ENCODE measurements at places on chromosomes 11 and 22. TPM values are rescaled to one million over a fixed set of nuclear protein-coding genes. Genes with fewer than 3 reads are reported as not detected.

The PTPMT1 gene
- 44.7 TPM for total RNA-seq

The CD3D gene
- total RNA-seq, result 541 TPM

The CAPN5 gene
- 1.0 TPM for total RNA-seq

DNA sequence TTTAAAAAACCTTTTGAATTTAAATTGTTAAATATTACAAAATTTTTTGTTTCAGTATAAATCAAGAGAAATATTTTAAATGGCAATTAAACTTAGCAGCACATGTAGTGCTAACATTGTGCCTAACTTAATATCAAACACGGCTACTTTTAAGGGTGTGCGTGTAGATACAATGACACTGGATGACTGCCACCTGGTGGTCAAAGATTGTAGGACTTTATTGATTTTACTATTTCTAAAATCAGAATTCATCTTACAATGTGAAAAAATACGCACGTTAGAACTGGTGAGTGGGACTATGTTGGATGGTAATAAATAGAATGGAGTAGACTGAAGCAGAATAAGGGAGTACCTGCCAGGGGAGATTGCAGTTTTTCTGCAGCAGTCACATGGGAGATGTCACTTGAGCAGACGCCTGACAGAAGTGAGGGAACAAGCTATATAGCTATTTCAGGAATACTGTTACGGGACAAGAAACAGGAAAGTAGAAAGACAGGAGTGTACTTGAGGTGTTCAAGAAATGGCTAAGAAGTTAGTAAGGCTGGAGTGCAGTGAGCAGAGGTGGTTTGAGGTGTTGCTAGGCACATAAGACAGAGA lies 52.9 kb downstream of the UVRAG start:
- peaks cover 2% of the 10 kb centered on the region for H3K36me3 ChIP-seq
- peak; percentile 65 for DNase-seq
- H3K27ac ChIP-seq, result no peak overlapping the region
- no peak overlapping the region for H3K4me3 ChIP-seq

DNA sequence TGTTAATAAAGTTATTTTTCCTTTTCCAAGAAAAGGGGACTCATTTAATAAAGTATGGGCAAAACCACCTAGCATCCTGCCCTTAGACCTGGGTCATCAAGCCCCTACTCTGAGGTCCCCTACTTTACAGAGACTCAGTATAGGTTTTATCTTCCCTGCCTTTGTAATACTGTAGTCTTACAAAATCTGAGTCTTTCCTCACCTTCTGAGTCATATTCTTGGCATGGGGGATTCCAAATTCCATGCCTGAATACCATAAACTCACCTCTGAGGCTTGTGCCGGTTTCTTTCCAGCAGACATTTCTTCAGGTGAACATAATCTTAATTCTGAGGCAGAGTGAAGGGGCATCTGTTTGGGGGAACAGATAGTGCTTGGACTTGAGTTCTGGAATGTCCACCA lies 282.5 kb downstream of the KCNA4 start:
- H3K4me3 ChIP-seq, result no peak overlapping the region
- no peak overlapping the region for H3K27ac ChIP-seq
- H3K36me3 ChIP-seq, result no peaks in the 10 kb centered on the region
- H3K27me3 ChIP-seq, result no peaks in the 10 kb centered on the region
- no peak for DNase-seq

GRCh38 chr11:88454881-88455280 lies 117.3 kb upstream of the CTSC start:
- H3K36me3 ChIP-seq, result no peaks in the 10 kb centered on the region
- no peak for DNase-seq

DNA sequence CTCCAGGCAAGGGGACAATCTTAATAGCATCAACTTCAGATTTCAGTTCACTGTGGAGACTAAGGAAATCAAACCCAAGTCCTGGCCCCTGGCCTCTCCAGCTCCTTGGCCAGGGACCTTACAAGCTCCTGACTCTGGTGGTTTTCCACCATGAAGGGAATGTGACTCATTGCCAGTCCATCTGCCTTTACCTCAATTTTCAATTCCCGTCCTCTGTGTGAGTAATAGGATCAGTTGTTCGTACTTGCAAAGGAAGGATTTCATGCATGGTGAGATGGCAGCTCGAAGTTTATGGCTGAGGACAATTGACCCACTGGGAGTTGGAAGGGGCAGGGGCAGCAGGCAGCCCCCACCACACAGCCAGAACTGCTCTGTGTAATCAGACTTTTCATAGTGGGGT lies 42.5 kb downstream of the INSC start:
- H3K27me3 ChIP-seq, result peaks cover 7% of the 10 kb centered on the region
- H3K27ac ChIP-seq, result no peak overlapping the region
- H3K36me3 ChIP-seq, result no peaks in the 10 kb centered on the region
- no peak overlapping the region for H3K4me3 ChIP-seq
- DNase-seq, result no peak

GRCh38 chr11:46604796-46605195 lies 11.0 kb upstream of the AMBRA1 start:
- H3K4me3 ChIP-seq, result no peak overlapping the region
- peak overlapping the region; percentile 49 for H3K27ac ChIP-seq
- DNase-seq, result no peak
- H3K36me3 ChIP-seq, result no peaks in the 10 kb centered on the region

- H3K4me3 ChIP-seq, result no peak overlapping the region
- H3K4me1 ChIP-seq, result no peaks in the 10 kb centered on the region
- H3K27me3 ChIP-seq, result no peaks in the 10 kb centered on the region
- no peak overlapping the region for H3K27ac ChIP-seq
- no peaks in the 10 kb centered on the region for H3K36me3 ChIP-seq
Measured at GRCh38 chr11:9120664-9121468, 29.5 kb upstream of the SCUBE2 start.

DNA sequence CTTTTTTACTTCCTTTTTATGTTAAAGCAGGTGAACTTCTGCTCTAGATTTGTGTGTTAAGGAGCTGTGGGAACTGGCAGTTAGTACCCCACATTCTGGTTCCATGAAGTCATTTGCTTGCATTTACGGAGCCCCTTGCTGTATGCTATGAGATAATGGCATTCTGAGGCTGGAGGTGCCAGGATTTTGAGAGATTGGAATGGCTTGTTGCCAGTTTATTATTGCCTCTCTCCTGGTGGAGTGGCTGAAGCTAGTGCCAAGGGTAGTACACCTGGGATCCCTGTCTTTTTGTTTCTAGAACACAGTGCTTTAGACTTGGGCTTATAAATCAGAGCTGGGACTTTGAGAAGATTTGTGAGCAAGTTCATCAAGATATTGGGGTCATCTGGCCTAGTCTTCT lies 73.8 kb downstream of the STIM1 start:
- peak overlapping the region; percentile 18 for H3K27ac ChIP-seq
- no peak overlapping the region for H3K4me3 ChIP-seq
- H3K27me3 ChIP-seq, result no peaks in the 10 kb centered on the region
- H3K36me3 ChIP-seq, result peaks cover 16% of the 10 kb centered on the region
- H3K4me1 ChIP-seq, result peaks cover 33% of the 10 kb centered on the region

- no peaks in the 10 kb centered on the region for H3K36me3 ChIP-seq
- H3K4me3 ChIP-seq, result no peak overlapping the region
- H3K27ac ChIP-seq, result no peak overlapping the region
- H3K4me1 ChIP-seq, result no peaks in the 10 kb centered on the region
- no peak for DNase-seq
Measured at GRCh38 chr11:40215556-40215955, 1243.9 kb downstream of the LRRC4C start.

DNA sequence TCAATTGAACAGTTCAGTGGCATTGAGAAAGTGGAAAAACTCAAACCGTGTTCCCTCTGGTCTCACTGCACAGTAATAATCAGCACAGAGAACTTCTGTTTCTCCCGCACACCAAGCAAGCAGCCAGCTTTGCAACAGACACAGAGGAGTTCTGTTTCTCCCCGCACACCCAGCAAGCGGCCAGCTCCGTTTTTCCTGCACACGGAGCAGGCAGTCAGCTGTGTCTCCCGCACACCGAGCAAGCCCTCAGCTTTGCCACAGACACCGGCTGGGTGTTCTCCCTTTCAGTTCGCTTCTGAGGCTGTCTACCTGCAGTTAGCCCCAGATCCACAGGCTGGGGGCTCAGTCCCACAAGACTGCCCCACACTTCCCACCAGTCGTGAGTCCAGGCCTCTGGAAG lies 9.9 kb upstream of the TALDO1 start:
- DNase-seq, result no peak
- peaks cover 17% of the 10 kb centered on the region for H3K4me1 ChIP-seq
- peak overlapping the region; percentile 49 for H3K27ac ChIP-seq
- H3K27me3 ChIP-seq, result peaks cover 7% of the 10 kb centered on the region

- H3K36me3 ChIP-seq, result peaks cover 84% of the 10 kb centered on the region
- H3K4me3 ChIP-seq, result peak overlapping the region; percentile 78
- H3K27ac ChIP-seq, result peak overlapping the region; percentile 98
- H3K4me1 ChIP-seq, result peaks cover 93% of the 10 kb centered on the region
- DNase-seq, result peak; percentile 80
- H3K27me3 ChIP-seq, result no peaks in the 10 kb centered on the region
Measured at GRCh38 chr22:36379593-36380361, 8.0 kb downstream of the MYH9 start.

- H3K27ac ChIP-seq, result no peak overlapping the region
- no peak for DNase-seq
- no peak overlapping the region for H3K4me3 ChIP-seq
- H3K4me1 ChIP-seq, result peaks cover 30% of the 10 kb centered on the region
- H3K36me3 ChIP-seq, result peaks cover 13% of the 10 kb centered on the region
- peaks cover 10% of the 10 kb centered on the region for H3K27me3 ChIP-seq
Measured at GRCh38 chr22:44179196-44179988, 1.3 kb upstream of the PARVG start.

- no peaks in the 10 kb centered on the region for H3K36me3 ChIP-seq
- no peak within 1 kb of the TSS for H3K27ac ChIP-seq
- DNase-seq, result peak; percentile 30
Measured at GRCh38 chr11:86800076-86800959, at the start of gene PRSS23. Gene PRSS23 (plus strand): TSS chr11:86800542. CDS start chr11:86807644, 7,102 bp downstream.

GRCh38 chr11:72238040-72238450 lies 5.9 kb downstream of the PHOX2A start:
- peaks cover 25% of the 10 kb centered on the region for H3K36me3 ChIP-seq
- no peak overlapping the region for H3K27ac ChIP-seq
- peaks cover 20% of the 10 kb centered on the region for H3K4me1 ChIP-seq
- peaks cover 35% of the 10 kb centered on the region for H3K27me3 ChIP-seq
- peak; percentile 58 for DNase-seq
